ENCODE measurements at places on chromosomes 2 and 18.

DNA sequence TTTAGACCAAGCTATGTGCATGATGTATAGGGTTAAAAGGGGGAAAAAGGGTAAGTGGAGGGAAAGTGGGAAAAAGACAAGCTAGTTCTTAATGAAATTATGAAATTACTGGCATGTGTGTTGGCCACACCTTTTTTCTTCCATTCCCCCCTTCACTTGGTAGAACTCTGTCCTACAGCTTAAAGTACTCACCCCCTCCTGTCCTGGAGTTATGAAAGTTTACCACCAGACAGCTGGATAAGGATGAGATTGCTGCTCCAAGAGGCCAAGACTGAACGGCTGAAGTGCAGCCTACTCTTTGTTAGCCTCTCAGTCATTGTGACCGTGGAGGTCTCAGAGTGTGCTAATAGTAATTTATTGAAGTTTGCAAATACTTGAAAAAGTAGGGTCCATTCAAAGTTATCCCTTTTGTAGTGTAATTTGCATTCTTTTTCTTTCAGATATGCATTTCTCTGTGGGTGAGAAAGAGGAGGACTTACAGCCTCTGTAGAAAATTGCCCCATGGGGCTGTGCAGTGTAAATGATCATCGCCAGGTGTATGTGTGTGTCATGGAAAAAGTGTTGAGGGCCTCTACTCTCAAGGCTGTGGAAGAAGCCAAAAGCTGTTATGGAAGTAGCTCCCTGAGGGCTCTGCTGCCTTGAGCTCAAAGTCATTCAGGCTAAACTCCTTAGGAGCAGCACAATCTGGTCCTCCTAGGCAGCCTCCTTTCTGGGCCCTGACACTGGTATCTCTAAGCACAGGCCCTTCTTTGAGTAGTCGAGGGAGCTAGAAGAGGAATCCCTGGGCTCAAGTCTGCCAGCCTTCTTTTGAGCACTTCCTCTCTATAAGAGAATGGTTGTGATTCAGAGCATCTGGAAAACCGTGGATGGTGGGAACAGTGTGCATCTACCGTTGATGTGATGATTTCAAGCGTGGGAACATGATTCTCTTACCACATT, 46.2 kb downstream of the LHCGR start:
- no peak for DNase-seq

- DNase-seq = peak; percentile 93
Observed at GRCh38 chr18:44943311-44943881, 262.7 kb downstream of the SETBP1 start.

GRCh38 chr18:50686409-50686808, 126.5 kb downstream of the MAPK4 start:
- DNase-seq = no peak

- no peak for DNase-seq
Observed at GRCh38 chr18:24056506-24056905, 42.0 kb downstream of the TTC39C start.

- DNase-seq = no peak
Observed at GRCh38 chr2:144495227-144496091, 24.5 kb downstream of the ZEB2 start.

DNA sequence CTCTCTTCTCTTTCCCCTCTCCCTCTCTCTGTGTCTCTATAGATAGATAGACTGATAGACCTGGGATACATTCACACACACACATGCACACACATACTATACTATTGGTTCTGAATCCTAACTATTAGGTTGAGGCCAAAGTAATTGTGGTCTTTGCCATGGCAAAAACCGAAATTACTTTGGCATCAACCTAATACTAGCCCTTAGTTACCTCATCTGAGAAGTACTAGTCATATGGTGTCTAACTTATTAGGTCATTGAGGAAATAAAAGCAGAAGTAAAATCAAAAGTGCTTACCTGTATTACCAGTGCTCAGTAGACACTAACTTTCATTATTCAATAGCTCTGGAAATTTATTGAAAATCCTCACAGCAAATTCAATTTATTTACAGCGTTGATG, 451.5 kb downstream of the EPHA4 start:
- DNase-seq = no peak
